AG10803 (cell line): ENCODE measurements at places on chromosomes 3 and 15.

GRCh38 chr3:194176274-194176991 is 40.5 kb downstream of the HES1 start:
- no peak for DNase-seq

DNA sequence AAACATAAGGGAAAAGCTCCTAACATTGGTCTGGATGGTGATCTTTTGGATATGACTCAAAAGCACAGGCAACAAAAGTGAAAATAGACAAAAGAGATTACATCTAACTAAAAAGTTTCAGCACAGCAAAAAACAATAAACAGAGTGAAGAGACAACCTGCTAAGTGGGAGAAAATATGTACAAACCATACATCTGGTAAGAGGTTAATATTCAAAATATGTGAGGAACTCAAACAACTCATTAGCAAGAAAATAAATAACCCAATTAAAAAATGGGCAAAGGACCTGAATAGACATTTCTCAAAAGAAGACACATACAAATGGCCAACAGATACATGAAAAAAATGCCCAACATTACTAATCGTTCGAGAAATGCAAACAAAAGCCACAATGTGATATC is 19.0 kb upstream of the NR1I2 start:
- peak; percentile 51 for DNase-seq

DNA sequence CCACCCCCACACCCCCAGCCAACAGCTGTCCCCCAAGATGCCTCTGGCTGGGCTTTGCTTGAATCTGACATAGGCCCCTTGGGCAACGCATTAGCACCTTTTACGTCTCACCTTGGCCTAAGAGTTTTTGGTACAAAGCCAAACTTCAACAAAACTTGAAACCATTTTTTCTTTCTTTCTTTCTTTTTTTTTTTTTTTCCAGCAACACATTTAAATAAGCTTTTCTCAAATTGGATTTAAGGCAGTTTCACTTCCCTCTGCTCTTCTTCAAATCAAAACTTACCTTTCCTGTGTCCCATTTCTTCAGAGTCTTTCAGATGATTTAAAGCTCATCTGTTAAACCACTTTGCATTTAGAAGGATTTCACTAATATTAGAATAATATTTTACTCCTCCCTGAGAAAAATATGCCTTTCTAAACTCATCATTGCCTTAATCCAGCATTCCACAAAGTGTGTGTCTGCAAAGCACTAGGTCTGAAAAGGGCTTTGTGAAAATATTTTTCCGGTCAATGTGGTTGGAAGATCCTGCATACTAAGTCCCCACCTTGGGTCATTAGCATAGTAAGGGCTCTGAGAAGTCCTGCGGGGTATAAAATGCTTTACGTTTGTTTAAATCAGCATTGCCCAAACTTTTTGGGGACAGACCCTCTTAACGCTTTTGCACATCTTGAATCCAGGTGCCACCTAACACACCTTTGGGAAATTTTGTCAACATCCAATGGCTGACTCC is 217.0 kb downstream of the TLE3 start:
- no peak for DNase-seq

DNA sequence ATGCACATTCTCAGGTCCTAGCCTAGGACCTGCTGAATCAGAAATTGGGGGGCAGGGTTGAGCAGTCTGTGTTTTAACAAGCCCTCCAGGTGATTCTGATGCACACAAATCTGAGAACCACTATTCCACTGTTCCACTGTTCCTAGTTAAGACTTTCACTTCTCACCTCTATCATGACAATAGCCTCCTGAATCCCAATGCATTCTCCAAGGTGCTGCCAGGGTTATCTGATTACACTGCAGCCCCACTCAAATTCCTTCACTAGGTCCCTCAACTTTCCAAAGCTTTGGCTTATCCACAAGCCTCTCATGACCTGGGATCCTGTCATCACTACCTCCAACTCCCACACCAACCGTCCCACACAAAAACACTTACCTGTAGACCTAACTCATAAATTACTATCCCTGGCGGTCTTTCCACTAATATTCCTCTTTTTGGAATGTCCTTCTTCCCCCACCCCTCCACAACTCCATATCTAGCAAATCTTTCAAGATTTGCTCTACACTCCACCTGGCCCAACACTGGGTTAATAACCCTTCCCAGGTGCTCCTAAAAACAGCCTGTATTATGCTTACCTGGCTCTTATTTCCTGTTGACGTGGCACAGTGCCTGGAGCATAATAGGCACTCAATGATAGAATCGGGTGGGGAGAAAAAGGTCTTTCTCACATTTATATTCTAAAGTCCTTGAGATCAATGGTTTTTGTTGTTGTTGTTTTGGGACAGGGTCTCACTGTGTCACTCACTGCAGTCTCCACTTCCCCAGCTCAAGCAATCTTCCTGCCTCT is 27.2 kb downstream of the TBL1XR1 start:
- no peak for DNase-seq

GRCh38 chr3:146914409-146914808 is 309.3 kb upstream of the PLSCR5 start:
- no peak for DNase-seq

- no peak for DNase-seq
Measured at GRCh38 chr3:161203485-161204098, 17.5 kb upstream of the NMD3 start.

- no peak for DNase-seq
Measured at GRCh38 chr3:196775938-196776337, 36.3 kb downstream of the PAK2 start.

DNA sequence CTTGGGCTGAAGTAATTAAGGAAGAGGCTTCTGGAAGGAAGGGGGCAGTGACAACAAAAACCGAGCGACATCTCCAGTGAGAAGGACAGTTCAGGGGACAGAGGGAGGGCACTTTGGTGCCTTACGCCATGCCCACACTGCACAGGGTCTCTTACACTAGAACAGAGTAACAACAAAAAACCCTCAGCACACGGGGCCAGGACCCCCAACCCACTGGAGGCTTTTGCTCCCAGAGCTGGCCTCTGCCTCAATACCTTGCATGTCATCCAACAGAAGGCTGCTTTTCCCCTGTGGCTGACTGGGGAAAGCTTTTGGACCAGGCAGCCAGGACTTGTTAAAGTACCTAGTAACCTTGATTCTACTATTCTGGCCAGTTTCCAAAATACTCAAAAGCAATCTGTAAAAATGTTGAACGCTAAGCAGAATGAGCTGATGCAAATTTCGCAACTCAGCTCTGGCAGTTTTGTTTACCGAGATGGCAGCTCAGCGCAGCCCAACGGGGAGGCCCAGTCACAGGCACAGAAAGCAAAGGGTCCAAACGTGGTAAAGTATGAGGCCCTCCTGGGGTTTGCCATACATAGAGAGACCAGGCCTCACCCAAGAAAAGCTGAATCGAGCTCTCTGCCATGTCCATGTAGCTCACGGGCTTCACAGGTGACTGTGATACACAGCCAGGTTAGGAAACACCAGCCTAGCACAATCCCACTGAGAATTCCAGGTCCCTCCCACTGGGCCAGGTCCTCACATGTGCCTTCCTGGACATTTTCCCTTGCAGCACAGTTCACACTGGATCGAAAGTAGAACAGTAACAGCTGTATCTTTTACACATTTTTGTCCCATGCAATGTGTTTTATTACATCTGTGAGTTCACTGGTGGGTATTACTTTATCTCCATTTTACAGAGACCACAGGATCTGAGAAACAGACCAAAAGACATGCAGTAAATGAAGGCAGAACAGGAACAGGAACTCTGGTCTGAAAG is 6.0 kb downstream of the CHCHD4 start:
- DNase-seq, result no peak

- DNase-seq, result no peak
Measured at GRCh38 chr3:149963485-149963884, 7.2 kb downstream of the PFN2 start.

GRCh38 chr3:112333381-112334317 is 693 bp downstream of the CD200 start:
- peak; percentile 0 for DNase-seq

- DNase-seq, result no peak
Measured at GRCh38 chr3:151112731-151113130, 27.3 kb downstream of the MED12L start.

DNA sequence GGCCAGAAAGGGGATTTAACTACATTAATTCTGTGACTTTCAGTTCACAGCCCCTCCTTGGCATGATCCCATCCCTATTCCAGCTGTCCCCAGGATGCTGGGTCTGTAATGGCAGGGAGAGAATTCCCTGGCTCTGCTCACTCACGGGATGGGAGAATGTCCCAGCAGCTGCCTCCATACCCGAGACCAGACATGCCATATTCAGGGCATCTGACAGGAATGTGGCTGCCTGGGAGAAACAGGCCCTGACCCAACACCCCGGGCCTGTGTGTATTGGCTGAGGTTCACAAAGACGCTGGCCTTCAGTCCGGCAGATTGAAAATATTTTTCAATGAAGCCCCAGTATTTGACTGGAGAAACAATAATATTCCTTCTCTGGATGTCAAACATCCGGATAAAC is 83.6 kb upstream of the SMAD3 start:
- no peak for DNase-seq

GRCh38 chr3:132209855-132210254 is 107.4 kb upstream of the ACP3 start:
- DNase-seq, result no peak

DNA sequence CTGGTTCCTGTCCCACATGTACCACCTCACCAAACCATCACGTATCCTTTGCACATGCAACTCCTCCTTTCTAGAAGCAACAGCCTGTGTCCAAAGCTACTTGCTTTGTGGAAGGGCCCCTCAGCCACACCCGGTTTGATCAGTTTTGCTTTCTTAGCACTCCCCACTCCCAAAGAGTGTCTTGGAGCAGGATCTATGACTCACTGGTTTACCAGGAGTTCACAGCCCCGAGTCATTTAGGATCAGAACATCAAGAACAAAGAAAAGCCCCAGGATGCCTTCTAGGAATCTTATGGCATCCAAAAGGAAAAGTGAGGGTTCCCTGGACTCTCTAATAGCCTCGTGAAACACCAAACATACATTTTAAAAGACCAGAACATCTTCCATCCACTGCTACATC is 50.7 kb upstream of the IGF1R start:
- no peak for DNase-seq

DNA sequence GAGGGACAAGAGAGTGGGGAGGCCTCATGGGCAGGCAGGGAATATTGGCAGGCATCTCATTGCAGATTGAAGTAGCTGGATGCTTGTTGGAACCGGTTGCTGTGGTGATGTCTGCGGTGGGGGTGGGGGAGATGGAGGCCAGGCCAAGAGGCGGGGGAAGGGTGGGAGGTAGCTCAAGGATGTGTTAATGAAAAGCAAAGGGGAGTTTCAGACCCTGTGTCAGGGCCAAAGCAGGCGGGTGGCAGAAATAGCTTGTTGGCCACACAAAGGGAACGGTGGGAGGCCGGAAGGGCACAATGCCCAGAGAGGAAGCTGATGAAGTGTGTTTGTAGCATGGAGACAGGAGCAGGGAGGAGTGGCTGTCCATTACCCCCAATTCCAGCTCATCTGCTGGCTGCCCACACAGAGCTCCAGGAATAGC is 28.0 kb downstream of the CCDC33 start:
- DNase-seq, result no peak

GRCh38 chr3:21752749-21753347 is 1.8 kb upstream of the ZNF385D start:
- DNase-seq, result peak; percentile 79

DNA sequence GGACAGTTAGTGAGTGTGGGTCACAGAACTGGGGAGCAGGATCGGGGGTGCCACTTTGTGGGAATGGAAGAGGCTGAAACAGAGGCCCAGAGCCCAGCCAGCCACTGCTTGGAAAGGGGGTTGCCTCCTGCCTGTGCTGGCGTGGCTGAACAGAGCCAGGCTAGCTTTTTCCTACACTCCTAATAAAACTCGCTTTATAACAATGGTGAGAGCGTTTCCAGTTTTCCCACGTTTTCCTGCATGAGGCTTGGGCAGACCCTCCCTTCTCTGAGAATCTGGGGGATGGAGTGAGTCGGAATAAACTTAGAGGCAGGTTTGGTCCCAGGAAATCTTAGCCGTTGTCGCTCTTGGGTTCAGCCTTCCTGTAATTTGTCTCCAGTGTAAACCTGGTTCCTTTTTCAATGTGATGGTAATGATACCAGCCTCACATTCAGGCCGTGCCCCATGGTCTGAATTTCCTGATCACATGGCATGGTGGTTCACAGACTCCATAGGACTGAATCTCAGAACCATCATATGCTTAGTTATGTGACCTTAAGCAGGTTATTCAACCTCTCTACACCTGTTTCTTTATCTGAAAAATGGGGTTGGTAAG is 6.5 kb upstream of the FGD5 start:
- no peak for DNase-seq

GRCh38 chr15:25240461-25241021 is 198.3 kb downstream of the UBE3A start:
- no peak for DNase-seq

GRCh38 chr3:72111265-72112205 is 326.6 kb upstream of the PROK2 start:
- no peak for DNase-seq

DNA sequence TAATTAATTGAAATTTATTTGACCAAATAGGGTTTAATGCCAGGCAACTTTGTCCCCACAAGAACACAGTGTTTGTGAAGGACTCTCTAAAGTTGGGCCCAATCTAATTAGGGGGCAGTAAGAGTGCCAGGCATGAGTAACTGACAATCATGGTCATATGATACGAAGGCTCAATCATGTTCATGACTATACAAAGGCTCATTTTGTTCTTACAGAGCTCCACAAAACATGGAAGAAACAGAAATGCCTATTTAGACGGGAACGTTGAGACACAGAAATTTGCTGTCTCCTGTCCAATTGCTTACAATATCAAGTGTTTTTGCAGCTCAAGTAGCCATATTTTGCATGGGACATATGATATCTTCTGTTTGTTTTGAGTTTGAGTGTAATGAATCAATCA is 391.1 kb downstream of the SI start:
- no peak for DNase-seq

DNA sequence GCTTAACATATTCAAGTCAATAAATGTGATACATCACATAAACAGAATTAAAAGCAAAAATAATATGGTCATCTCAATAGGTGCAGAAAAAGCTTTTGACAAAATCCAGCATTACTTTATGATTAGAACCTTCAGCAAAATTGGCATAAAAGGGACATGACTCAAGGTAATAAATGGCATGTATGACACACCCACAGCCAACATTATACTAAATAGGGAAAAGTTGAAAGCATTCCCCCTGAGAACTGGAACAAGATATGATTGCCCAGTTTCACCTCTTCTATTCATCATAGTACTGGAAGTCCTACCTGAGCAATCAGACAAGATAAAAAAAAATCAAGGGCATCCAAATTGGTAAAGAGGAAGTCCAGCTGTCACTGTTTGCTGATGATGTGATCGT is 594.7 kb downstream of the DIPK2A start:
- no peak for DNase-seq
